ENCODE measurements at places on chromosomes 11 and 22.

DNA sequence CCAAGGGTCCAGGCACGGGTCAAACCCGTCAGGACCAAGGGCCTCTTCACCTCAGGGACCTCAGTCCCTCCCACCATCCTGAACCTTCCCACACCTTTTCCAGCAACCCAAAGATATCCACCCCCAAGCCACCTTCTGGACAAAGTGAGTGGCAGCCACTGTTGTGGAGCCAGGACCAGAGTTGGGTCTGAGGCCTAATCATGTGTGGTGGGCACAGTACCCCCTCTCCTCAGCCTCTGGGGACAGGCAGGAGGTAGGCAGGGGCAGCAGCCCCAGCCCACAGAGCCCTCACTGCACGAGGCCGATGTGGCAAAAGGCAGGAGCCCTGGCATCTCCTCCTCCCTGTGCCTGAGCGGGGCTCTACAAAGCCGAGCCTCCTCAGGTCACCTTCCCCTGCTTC is 2.5 kb downstream of the KCNJ11 start:
- no peak for DNase-seq

DNA sequence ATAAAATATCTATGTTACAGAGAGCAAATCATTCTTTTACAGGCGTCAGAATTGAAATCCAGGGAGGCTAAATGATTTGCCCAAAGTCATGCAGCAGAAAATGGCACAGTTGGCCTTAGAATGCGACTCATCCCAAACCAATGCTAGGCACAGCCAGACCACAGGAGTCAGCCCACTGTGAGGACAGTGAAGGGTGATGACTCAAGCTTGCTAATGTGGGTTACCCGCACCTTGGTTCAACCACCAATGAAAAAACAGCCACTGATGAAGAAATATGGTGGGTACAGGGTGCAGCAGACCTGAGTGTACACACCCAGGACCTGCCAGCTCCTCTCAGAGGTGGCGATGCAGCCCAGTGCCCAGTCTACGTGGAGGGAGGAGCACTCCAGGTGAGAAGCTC is 89.7 kb downstream of the ZC3H12C start:
- no peak for DNase-seq

GRCh38 chr11:11965656-11966353 is 42.6 kb downstream of the DKK3 start:
- DNase-seq, result no peak

DNA sequence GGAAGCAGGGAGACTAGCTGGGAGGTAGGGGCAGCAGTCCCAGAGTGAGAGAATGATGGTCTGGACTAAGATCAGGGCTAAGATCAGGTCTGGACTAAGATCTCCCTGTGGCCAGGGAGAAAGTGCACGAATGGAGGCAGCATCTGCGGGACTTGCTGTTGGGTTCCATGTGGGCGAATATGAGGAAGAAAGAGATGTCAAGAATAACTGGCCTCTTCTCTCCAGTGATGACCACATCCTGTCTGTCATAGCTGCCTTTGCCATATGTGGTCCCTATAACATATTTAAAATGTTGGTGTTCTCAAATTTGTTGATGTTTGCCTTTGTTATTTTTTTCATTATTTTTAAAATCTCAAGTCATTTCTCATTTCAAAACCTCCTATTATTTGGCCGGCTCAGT is 27.4 kb upstream of the CXCR5 start:
- DNase-seq, result no peak

- DNase-seq, result no peak
Observed at GRCh38 chr22:24807284-24807950, 1.4 kb downstream of the SGSM1 start.

DNA sequence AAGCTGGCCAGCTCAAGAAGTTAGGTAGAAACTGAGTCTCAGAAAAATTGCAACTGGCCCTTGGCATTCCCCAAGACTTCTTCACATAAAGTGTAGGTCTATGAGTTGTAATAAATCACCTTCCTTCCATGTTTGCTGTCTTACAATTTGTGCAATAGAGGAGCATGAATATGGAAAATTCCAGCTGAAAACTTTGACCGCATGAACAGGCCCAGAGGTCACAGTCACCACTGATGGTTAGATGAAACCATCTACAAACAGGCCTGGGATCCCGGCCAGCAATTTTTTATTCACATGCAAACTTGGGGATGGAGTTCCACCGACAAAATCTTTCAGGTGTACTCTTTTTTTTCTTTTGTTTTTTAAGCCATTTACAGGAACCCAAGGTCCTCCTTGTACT is 88.1 kb downstream of the SERGEF start:
- DNase-seq, result no peak

- no peak for DNase-seq
Observed at GRCh38 chr22:20542736-20543135, 35.3 kb downstream of the MED15 start.

DNA sequence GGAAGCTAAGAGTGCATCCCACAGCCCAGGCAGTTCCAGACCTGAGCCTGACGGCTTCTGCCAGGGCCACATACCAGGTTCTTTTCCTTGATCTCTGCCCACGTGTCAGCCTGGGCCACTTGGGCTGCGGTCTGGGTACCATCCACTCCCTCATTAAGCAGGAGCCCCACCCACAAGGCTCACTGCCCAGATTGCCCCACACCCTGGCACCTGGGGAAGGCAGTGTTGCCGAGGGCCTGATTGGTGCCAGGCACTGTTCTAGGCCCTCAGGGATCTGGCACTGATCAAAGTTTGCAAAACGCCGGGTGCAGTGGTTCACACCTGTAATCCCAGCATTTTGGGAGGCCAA is 15.4 kb downstream of the GGA1 start:
- DNase-seq, result no peak

- no peak for DNase-seq
Observed at GRCh38 chr11:12116425-12117032, 6.1 kb downstream of the MICAL2 start.

DNA sequence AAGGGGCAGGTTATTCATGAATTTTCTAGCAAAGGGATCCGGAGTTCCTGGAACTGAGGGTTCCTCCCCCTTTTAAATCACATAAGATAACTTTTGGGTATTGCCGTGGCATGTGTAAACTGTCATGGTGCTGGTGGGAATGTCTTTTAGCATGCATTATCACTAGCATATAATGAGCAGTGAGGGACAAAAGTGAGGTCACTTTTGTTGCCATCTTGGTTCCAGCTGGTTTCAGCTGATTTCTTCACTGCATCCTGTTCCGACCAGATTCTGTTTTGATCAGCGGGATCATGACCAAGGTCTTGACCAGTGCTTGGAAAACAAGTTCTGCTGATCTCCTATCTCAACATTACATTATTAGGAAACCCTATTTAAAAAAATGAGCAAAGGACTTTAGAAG is 7.4 kb downstream of the MIF start:
- DNase-seq, result no peak

DNA sequence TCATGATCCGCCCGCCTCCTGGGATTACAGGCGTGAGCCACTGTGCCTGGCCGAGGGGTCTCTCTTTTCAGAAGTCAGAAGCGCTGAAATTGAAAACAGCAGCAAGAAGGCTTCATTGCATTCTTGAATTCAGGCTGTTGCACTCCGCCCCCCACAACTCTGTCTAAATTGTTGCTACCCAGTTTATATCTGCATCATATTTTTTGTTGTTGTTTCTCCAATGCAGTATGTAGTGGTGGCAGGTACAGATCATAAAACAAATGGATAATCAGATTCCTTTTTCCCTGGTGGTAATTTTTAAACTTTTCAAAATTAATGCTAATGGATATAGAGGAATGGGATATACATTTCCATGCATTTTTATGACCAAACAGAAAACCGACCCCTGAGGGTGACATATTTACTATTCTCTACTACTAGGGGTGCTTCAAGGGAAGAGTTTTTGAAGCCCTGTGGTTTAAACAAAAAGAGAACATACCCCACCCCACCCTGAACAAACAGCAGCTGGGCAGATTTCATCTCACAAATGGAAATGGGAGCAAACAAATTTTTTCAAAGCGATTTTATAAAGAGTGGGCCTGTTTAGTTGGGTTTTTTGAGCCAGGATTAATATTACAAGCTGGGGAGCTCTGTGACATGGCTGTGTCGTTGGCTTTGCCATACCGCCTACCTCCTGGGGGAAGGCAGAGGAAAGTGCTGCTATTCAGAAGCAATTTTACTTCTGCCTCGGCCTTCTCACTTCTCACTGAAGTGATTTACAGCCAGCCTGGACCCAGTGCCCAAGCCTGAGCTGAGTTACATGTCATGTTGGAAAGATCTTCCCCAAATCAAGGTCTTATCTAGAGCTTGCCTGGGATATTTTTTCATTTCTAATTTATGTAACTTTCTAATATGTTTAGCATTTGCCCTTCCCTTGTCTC is 16.0 kb upstream of the TMA7B start:
- DNase-seq, result no peak

GRCh38 chr11:66188580-66188979 is 79.9 kb upstream of the RAB1B start:
- no peak for DNase-seq

- no peak for DNase-seq
Observed at GRCh38 chr11:75493626-75494025, 32.1 kb downstream of the GDPD5 start.

- DNase-seq, result no peak
Observed at GRCh38 chr11:73265853-73266645, 6.1 kb upstream of the P2RY6 start.

- no peak for DNase-seq
Observed at GRCh38 chr11:44127130-44127529, 31.7 kb downstream of the EXT2 start.

- no peak for DNase-seq
Observed at GRCh38 chr11:102981324-102981910, 25.9 kb upstream of the MMP13 start.

DNA sequence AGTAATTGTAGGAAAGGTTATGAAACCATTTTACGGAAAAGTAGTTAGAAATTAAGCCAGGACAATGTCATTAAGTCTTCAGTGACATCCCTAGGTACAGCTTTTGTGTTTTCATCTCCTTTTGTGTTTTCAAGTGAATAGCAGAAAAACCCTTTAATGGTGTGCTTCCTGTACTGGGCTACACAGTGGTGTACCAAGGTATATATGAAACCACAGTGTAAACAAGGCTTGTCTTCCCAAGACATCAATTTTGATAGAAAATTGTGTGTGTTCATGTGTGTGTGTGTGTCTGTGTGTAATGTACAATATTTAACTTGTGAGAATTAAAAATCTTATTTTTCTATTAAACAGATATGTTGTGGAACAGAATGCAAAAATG is 8.9 kb downstream of the MRPL17 start:
- DNase-seq, result no peak

GRCh38 chr11:120824242-120824641 is 199.7 kb upstream of the TBCEL start:
- no peak for DNase-seq

- no peak for DNase-seq
Observed at GRCh38 chr22:32707971-32708370, 93.5 kb upstream of the TIMP3 start.

DNA sequence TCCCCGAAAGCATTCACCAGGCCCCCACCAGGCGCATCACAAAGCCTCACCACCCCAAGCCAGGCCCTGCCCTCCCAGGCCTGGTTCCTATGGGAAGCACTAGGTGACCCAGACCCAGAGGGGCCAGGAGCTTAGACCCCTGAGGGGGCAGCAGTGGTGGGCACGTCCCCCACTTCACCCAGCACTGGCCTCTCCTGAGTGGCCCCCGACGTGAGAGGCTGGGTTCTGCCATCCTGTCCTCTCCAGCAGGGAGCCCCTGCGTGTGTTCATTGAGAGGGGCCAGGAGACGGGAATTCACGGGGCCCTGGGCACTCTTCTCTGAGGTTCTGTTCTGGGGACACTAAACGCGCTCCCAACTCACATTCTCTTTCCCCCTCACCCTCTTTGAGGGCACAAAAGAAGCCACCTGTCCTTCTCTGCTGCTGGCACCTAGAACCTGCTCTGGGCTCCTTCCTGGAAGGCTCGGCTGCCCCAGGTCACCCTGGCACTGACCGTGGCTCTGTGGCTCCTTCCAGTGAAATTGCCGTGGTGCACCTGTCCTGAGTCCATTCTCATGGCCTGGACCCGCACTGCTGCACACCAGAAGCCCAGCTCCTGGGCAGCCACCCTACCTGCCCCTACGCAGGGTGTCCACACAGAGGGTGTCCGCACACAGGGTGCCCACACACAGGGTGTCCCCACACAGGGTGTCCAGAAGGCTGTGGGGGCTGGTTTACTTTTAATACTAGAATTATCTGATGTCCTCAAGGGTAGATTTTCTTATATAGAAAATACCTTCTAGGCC is 12.2 kb downstream of the PTDSS2 start:
- DNase-seq, result no peak

DNA sequence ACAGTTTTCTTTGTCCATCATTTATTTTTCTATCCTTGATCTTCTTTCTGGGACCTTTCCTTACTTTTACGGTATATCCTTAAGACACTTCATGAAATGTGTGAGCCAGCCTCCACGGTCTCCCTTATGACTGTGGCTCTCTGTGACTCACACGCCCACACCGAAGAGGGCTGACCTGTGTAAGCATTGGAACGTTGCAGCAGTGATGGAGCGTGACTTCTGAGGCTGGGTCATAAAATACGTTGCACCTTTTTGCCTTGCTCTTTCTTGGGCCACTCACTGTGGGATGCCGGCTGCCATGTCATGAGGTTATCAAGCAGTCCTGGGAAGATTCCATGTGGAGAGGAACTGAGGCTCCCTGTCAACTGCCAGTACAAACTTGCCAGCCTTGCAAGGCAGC is 96.3 kb upstream of the RAB1B start:
- peak; percentile 27 for DNase-seq

- DNase-seq, result no peak
Observed at GRCh38 chr11:85989746-85990145, 79.1 kb downstream of the PICALM start.

DNA sequence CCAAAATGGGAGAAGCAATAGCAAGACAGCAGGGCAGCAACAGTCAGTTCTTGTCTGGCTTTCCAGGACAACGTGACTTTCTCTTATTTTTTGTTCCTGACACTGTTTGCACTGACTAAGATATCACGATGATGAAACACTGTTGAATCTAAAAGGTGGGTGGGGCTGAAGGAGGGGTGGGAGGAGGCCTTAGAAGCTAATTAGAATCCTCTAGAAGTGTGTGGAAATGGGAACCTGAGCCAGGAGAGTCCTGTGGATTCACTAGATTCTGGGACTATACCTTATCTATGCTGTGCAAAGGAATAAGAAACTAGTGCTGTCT is 300.3 kb downstream of the ST3GAL4 start:
- no peak for DNase-seq

- DNase-seq, result no peak
Observed at GRCh38 chr11:41659985-41660384, 200.5 kb upstream of the LRRC4C start.

GRCh38 chr22:20424932-20425565 is 12.6 kb downstream of the SCARF2 start:
- DNase-seq, result no peak

- DNase-seq, result no peak
Observed at GRCh38 chr22:46770726-46771125, 8.3 kb downstream of the TBC1D22A start.

DNA sequence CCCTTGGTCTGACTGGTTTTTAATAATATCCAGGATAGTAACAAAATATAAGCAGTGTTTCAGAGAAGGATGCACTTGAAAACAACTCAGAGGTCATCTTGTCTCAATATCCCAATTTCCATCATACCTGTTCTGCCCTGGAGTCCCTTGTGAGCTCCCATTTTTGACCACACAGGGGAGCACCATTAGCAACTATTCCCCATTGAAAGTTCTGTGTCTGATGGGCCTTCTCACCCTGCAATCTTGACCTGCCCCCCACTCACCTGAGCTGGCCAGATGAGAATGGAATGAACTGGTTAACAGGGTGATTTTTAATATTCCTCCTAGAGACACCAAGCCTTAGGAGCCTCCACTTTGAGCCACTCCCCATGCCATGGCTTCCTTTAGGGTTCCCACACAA is 3.8 kb upstream of the CAPN5 start:
- DNase-seq, result no peak

- DNase-seq, result no peak
Observed at GRCh38 chr22:48275412-48275811, 1513.0 kb downstream of the TBC1D22A start.

Measured in activated CD4-positive, alpha-beta T cell treated with anti-CD3 and anti-CD28 coated beads for 24 hours (primary cell).